ENCODE measurements at places on chromosomes 5 and 9. TPM values are rescaled to one million over a fixed set of nuclear protein-coding genes. Genes with fewer than 3 reads are reported as not detected.

DNA sequence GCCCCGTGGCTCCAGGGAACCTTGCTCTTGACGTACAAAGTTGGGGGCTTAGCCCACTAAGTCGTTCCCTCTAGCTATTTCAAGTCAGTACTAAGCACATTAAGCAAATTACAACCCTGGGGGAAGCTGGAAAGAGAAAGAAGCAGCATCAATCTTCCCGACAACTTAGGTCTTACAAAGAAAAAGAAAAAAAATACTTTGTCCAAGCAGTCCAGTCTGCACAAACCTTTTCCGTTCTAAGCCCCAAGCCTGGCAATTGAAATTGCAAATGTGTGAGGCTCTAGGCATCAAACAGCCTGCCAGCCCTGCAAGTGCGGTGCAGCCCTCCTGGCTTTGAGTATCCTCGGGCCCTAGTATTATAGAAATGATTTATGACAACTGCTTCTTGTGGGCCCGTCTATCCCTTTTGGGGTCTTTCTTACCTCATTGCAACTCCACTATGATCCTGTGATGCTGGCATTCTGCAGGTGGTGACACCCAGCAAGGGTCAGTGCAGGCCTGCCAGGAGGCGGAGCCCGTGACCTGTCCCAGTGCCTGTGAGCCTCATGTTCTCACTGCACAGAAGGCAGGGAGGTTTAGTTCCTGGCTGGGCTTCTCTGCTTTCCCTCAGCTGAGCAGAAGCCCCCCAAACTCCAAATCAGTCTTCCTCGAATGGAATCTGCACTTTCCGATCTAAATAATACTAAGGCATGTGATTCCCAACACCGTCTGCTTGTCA is 232.3 kb upstream of the IRX2 start:
- DNase-seq, result no peak
- no peaks in the 10 kb centered on the region for H3K27me3 ChIP-seq
- no peak overlapping the region for H3K4me3 ChIP-seq
- no peaks in the 10 kb centered on the region for H3K36me3 ChIP-seq
- H3K27ac ChIP-seq, result no peak overlapping the region
- no peaks in the 10 kb centered on the region for H3K4me1 ChIP-seq

GRCh38 chr9:13705373-13705772 is 425.9 kb upstream of the MPDZ start:
- no peak for DNase-seq
- no peak overlapping the region for H3K4me3 ChIP-seq
- no peaks in the 10 kb centered on the region for H3K27me3 ChIP-seq
- no peaks in the 10 kb centered on the region for H3K4me1 ChIP-seq
- H3K36me3 ChIP-seq, result no peaks in the 10 kb centered on the region
- H3K27ac ChIP-seq, result no peak overlapping the region

DNA sequence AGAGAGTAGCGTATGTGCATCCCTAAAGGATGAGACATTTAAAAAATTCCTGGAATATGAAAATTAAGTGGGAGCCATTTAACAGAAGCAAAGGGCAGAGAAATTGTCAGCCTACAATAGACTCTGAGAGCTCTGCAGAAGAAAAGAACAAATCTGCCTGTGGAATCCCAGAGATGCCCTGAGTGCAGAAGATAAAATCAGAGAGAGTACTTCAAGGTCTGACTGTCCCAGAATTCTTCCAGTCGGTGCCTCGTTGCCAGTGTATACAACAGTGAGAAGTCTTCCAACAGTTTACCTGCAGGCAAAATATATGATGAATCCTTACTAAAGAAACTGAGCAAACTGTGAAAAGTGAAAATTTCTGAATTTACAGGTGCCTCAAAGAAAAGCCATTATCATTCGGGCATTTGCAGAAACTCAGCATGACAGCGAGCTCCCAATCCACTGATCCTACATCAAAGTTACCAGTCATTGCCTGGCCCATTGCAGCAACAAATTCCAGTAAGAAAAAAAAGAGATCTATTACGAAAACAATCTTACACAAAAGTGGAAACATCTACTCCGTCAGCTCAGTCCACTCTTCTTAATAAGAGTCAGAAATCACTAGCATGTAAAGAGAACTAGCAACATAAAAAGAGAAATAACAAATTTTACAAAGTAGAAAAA is 92.8 kb upstream of the VCAN start:
- H3K4me1 ChIP-seq, result peaks cover 10% of the 10 kb centered on the region
- no peaks in the 10 kb centered on the region for H3K36me3 ChIP-seq
- H3K27me3 ChIP-seq, result no peaks in the 10 kb centered on the region
- H3K27ac ChIP-seq, result no peak overlapping the region

DNA sequence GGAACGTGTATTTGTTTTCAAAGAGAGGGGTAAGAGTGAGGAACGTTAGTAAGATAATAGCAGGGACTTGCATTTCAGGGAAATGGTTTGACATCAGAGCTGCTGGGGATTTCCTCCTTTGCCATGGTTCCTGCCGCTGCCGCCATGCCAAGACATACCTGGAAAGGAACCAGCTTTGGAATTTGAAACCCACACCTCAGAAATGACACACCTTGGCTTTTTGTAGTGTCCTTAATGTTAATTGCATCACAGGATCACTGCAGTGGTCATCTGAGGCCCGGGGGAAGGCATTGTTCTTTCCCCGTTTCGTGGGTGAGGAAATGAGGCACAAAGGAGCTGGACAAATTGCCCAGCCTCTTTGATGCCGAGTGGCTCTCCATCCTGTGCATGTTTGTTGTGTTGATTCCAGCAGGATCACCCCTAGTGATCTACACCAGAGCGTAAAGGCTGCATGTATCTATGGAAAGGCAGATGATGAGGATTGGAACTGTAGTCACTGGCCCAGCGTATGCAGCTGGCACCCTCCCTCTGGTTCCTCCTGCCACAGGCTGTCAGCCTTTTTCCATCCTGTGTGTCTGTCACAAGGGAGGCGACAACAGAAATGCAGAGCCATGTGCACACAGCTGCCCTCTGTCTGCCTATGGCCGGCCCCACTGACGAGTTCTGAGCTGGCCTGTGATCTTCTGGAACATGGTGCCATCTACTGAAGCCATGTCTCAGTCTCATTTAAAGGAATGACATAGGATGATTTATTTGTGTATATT is 37.8 kb downstream of the SLC46A2 start:
- peaks cover 13% of the 10 kb centered on the region for H3K4me1 ChIP-seq
- no peaks in the 10 kb centered on the region for H3K27me3 ChIP-seq
- H3K36me3 ChIP-seq, result no peaks in the 10 kb centered on the region
- no peak overlapping the region for H3K4me3 ChIP-seq

AJM1 gene
- not detected for total RNA-seq

PLEKHG4B gene
- 28.8 TPM for total RNA-seq

DBH gene
- not detected for total RNA-seq

Measured in neural progenitor cell (in vitro differentiated cells).